Anterior cingulate cortex (tissue), 58 donors: ENCODE measurements at places on chromosomes 4 and X.

- no peak for DNase-seq
These were observed 34.2 kb upstream of the SH3D19 start for GRCh38 chr4:151359576-151359975.

GRCh38 chr4:792626-793092, 33.3 kb downstream of the CPLX1 start:
- no peak for DNase-seq

- DNase-seq = no peak
These were observed 683.2 kb upstream of the GNPDA2 start for GRCh38 chr4:45409536-45409935.

- DNase-seq = no peak
These were observed 8.3 kb downstream of the PKD2 start for GRCh38 chr4:88015659-88016295.

DNA sequence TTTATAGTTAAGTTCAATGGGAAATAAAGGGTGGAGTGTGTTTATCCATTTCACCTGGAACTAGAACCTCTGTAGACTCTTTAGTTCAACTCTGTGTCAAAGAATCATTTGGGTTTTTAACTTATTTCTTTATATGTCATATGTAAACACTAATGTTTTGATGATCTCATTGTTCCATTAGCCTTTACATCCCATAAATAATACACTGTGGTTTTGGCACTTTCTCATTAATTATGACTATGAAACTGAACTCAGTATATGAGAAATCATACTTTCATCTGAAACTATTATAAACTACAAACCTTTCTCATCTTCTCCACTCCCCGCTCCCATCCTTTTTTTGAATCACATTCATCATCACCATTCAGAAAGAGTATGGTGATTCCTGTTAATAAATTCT, 31.0 kb downstream of the F8 start:
- DNase-seq = no peak

GRCh38 chr4:181646864-181647263, 596.3 kb upstream of the TENM3 start:
- no peak for DNase-seq

GRCh38 chr4:87651941-87652340, 1.9 kb downstream of the DMP1 start:
- DNase-seq = no peak

DNA sequence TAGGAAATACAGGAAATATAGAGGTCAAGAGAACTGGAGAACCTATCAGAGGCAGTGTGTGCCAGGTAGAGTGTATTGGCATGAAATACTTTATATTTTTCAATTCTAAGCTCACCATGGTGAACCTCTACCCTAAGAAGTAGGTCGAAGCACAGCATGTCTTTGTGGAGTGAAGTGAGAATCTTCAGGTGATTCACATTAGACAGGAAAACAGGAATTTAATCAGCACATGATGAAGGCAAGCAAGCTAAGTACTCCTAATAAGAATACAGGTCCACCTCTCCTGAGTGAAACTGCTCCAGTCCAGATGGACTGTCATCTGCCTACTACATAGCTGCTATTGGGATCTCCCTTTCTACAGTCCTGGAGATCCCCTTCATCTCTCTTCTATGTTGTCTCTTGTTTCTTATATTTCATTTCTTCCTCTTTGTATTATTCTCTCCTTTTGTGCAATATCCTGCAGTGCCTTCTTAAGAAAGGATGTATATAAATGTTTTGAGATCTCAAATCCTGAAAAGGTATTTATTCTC, 159.0 kb downstream of the LRBA start:
- no peak for DNase-seq

GRCh38 chr4:146943691-146944375, 1.8 kb downstream of the TTC29 start:
- no peak for DNase-seq

GRCh38 chrX:118760025-118760424, 32.6 kb downstream of the IL13RA1 start:
- no peak for DNase-seq

DNA sequence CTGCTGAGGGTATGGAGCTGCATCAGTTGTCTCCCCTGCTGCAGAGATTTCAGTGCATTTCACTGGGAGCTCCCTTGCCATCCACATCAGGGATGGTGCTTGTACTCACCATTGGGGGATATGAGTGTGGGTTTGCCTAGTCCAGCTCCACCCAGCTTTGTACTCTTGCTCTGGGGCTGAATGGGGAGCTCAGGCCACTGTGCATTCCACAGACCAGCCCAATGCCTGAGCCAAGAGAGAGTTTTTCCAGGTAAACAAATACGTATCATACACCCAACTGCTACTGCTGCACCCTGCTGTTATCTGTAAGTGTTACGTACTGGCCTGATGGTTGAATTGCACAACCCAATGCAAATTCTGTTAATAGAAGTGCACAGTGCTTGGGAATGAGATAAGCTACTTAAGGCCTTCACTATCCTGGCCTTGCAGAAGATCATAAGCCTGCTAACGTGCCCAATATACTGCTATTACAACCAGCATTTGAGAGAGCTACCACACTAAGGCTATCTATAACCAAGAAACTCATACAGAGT, 205.0 kb upstream of the DMD start:
- DNase-seq = no peak

DNA sequence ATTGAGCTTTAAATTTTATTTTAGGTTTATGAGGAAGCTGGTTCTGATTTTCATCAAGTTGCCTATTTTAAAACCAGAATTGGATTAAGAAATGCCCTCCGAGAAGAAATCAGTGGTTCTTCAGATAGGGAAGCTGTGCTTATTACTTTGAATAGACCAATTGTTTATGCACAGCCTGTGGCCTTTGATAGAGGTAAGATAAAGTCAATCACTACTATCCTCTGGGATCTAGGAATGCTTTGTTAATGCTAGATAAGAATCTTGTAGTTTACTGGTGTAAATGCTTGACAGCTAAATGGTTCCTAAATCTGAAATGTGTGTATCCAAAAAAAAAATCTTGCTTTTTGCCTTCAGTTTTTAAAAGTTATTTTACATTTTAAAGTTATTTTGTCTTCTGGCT, 73.0 kb upstream of the ADAD1 start:
- DNase-seq = no peak

DNA sequence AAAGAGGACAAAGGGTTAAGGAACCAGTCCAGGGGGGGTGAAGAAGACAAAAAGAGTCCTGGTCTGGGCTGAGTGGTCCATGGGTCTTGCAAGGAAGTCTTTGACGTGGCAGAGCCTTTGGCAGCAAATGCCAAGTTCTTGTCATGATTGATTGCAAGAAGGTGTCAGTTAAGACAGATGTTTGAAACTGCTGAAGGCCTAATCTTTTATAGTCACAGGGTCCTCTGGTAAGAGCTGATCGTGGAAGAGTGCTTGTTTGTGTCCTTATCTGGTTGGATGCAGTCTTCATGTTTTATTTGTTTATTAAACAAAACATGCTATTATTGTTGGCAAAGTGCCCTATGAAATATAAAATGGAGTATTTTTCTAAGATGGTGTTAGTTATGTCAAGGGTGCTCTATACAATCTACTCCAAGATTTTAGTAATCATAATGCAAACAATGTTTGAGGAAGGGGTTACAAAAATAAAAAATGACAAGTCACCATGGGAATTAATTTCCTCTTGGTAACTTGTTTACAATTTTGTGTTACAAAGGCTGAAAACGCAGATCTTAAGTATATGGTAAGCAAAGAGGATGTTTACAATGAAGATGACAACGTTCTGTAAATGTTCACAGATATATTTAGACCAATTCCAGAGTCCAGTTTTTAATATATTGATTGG, 85.9 kb downstream of the MAGED4 start:
- DNase-seq = no peak

DNA sequence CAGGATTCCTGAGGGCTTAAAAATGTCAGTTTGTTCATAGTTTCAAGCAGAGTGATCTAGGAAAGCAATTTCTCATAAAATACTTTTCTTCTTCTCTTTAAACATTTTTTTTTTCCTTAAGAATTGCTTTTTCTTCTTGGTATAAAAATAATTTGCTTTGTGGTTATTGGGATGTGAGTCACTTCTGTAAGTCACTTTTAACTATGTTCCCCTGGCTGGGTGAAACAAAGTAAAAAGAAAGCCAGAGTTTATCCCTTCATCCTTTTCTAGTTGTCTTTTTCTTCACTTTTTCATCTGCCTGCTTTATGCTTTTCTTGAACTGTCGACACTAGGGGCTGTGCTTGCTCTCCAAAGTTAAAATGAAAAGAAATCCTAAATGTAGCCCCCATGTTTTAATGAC, 33.5 kb downstream of the ARSJ start:
- DNase-seq = no peak

- no peak for DNase-seq
These were observed 85.8 kb downstream of the COX18 start for GRCh38 chr4:72983709-72984108.

DNA sequence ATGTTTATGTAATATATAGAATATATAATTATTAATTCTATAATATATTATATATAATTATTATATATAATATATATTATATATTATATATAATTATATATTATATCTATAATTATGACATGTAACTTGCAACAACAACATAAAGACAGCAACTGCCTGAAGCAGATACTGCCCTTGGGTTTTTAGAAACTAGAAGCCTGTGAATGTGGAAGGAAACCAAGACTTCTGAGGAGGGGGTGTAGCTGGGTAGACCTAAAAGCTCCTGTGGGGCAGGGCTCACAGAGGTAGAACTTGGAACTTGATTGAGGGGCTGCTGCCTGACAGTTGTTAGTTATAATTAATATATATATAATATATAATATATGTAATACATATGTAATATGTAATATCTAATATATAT, 167.2 kb upstream of the SLIT2 start:
- no peak for DNase-seq

DNA sequence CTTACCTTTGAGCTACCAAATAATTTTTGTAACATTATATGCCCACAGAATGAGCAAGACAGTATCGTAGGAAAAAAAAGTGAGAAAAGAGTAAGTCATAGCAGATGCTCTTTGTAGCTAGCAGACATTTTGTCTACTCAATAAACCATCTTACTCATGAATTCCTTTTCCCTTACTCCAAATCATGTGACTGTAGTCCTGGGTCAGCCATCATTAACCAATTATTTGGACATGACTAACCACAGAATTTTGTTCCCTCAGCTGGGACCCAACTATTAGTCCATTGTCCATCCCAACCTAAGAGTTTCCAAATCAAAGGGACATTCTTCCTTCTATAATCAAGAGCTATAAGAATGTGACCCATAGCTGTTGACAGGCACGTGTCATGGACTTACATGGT, 11.4 kb downstream of the UBE2D3 start:
- no peak for DNase-seq

DNA sequence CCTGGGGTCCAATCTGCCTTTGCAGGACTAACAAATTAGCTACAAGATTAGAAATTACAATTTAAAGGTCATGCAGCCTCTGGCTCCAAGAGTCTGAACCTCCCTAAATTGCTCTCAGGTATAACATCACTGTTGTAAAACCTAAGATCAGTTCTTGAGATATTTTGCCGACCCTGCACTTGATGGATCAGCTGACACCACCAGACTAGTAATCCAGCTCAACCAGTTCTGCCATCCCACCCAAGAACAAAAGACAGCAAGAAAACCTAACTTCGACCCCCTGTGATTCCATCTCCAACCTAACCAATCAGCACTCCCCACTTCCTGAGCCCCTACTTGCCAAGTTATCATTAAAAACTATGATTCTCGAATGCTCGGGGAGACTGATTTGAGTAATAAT, 323.0 kb upstream of the BOD1L1 start:
- DNase-seq = no peak

- no peak for DNase-seq
These were observed 120.4 kb downstream of the ARAP2 start for GRCh38 chr4:36123906-36124305.

GRCh38 chr4:64166365-64166764, 242.9 kb downstream of the TECRL start:
- no peak for DNase-seq

- no peak for DNase-seq
These were observed 32.0 kb downstream of the DAPP1 start for GRCh38 chr4:99848591-99849001.

DNA sequence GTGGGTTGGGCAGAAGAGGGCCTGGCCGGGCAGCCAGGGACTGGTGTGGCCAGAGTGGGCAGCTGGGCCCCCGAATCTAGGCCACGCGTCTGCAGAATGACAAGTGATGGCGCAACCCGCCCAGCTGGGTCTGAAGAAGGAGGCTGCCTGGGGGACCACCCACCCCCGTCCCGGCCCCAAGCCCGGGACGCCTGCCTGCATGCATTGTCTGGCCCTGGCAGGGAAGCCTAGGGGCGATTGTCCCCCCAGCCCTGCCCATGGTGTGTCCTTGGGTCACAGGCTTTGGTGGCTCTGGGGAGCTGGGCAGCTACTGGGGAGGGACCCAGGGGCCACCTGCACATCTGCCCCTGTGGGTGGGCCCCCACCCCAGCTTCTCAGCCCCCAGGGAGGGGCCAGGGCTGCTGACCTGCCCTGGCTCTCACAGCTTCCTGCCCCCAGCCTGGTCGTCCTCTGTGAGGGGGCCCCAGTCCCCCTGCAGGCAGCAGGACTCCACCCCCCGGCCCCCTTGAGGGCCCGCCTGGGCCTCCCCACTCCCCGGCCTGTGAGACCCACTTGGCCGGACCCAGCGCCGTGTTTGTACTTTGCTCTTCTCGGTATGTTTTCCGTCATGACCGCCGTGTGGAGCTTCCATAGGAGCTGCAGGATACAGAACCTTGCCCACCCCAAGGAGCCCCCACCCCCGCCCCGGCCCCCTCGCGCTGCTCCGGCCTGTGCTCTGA, 4.9 kb downstream of the FGFR3 start:
- peak; percentile 84 for DNase-seq

DNA sequence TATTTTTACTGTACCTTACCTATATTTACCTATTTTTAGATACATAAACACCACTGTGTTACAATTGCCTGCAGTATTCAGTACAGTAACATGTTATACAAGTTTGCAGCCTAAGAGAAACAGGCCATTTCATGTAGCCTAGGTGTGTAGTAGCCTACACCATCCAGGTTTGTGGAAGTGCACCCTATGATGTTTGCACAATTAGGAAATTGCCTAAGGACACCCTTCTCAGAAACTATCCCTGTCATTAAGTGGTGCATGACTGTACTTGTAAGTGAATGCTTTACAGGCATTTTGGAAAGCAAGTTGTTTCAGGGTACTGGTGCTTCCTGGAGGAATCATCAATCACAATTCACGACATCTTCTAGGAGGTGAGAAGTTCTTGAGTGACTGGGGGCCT, 991.8 kb upstream of the SLIT2 start:
- DNase-seq = no peak
